ENCODE measurements at places on chromosomes 12 and 14. TPM values are rescaled to one million over a fixed set of nuclear protein-coding genes. Genes with fewer than 3 reads are reported as not detected.

DNA sequence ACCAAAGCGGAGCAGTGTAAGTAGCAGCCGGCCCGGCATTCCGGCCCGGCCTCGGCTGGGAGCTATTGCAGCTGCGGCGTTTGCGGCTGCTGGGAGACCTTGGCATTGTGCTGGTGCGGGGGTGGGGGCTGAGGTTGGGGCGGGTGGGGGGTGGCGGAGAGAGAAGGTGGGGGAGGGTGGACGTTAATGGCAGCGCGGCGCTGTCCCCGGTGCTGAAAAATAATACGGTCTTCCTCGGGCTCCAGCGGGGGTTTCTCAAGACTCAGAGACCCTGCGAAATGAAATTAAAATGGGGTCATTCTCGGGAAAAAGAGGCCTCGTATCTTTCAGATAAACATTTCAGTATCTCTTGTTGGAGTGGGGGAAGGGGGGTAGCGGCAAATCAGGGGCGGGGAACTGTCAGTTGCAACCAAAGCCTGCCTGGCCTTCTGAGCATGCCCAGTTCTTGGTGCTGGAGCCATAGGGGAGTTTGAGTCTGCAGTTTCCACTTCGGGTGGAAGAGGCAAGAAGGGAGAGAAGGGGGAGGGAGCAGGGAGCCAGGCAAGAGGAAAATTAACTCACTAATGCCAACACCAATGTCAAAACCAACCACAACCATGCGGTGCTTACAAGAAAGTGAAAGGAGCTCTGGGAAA lies 414 bp downstream of the UNC79 start:
- DNase-seq = no peak

DNA sequence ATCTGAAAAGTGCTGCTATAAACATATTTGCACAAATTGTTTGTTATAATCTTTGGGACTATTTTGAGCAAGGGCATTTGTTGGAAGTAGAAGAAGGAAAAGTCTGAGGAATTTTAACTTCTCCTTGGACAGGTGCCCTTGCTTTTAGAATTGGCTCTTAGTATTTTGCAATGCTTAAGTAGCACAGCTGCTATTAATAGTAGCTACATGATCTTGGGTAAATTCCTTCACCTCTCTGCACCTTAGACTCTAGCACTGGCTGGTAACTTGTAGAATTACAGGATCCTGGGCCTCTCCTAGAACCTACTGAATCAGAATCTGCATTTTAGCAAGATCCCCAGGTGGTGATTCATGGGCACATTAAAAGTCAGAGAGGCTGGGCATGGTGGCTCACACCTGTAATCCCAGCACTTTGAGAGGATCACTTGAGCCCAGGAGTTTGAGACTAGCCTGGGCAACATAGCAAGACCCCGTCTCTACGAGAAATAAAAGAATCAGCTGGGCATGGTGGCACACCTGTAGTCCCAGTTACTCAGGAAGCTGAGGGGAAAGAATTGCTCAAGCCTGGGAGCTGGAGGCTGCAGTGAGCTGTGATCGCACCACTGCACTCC lies 10.8 kb upstream of the TMEM120B start:
- DNase-seq = no peak

DNA sequence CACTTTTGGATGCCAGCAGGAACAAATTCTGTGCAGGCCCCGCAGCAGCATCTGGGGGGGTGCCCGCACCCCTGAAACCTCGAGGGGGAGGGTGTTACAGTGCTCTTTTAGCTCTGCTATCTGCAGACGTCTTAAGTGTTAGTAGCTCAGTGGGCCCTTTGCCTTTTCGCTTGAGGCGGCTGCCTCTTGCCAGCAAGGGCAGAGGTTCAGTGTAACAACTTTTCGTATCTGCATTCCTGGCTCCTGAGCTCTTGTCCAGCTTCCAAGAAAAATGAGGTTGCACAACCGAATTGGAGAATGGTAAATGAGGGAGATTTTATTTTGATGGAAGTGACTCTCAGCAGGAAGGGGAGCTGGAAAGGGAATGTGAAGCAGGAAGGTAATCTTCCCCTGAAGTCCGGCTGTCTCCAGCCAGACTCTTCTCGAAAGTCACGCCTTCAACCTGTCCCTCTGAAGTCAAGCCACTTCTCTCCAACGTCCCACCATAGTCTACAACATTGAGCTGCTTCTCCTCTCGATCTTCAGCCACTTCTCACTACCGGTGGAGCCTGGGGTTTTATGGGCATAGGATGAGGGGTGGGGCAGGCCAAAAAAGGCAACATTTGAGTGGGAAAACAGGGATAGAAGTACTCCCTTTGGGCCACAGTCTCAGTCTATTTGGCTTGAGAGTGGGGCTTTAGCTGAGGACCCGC lies 17.8 kb downstream of the TAS2R50 start:
- no peak for DNase-seq

- no peak for DNase-seq
Observed at GRCh38 chr14:28877923-28878322, 111.3 kb downstream of the FOXG1 start.

Gene FSCB
- not detected for total RNA-seq

Gene DDN
- total RNA-seq = 0.18 TPM

Gene USP44
- 4.2 TPM for total RNA-seq

Data from OCI-LY7 (cell line).